ENCODE measurements at places on chromosomes 7 and 10.

- no peak for DNase-seq
Measured at GRCh38 chr7:36599645-36600313, 124.5 kb downstream of the AOAH start.

DNA sequence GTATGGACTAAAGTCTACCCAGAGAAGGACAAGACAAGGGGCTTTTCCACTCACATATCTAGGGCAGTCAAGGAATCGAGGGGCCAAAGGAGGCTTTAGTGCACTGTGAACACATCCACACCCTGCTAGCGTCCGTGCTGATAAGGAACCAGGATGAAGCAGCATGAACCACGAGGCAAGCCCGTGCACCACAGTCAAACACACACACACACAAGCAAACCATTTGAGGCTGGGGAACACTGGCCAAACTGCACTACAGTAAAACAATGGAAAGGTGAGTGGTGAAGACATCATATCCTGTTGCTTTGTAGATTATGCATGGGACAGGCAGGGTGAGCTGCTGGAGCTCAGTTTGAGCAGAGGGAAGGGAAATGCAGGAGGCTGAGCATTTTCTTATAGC, 177.4 kb upstream of the CDCA7L start:
- no peak for DNase-seq

GRCh38 chr7:123916240-123916724, 8.8 kb upstream of the SPAM1 start:
- DNase-seq = peak; percentile 6

- no peak for DNase-seq
Measured at GRCh38 chr10:131832056-131832685, 68.6 kb upstream of the PPP2R2D start.

DNA sequence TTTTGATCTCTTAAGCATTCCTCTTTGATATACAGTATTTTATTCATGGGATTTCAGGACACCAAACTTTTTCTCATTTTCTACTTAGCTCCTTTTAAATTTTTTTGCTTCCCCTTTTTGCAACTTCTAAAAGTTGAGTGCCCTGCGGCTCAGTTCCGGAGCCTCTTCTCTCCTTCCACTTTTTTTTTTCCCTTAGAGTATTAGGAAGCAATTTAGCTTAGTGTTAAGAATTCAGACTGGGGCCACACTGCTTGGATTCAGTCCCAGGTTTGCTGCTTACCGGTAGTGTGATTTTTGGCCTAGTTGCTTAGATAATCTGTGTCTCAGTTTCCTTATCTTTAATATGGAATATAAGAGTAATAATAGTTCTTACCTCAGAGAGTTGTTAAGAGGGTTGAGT, 3.4 kb downstream of the STAM start:
- no peak for DNase-seq

DNA sequence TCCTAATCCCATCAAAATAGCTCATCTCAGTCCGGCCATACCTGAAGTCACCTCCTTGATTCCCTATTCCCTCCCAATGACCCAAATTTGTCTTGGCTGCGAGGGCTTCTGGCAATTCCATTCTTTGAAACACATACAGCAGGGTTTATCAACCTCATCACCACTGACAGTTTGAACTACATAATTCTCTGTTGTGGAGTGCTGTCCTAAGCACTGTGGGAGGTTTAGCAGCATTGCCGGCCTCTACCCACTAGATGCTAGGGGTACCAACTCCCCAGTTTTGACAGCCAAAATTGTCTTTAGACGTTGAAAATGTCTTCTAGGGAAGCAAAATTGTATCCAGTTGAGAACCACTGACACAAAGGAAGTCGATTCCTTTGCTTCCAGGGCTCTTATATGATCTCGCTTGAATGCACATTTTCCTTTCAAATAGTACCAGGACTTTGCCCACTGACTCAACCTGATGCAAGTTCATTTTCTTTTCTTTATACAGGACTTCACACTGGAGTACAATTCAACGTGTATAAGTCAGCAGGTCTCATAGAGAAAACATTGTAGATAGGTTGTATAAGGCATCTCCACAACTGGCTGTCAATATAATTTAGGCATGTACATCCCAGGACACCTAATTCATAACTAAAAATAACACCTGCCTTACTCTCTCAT, 133.3 kb downstream of the STRA8 start:
- no peak for DNase-seq

GRCh38 chr10:16941870-16942269, 124.6 kb upstream of the RSU1 start:
- DNase-seq = no peak

- DNase-seq = peak; percentile 70
Measured at GRCh38 chr10:6406220-6407033, 173.6 kb downstream of the PRKCQ start.

DNA sequence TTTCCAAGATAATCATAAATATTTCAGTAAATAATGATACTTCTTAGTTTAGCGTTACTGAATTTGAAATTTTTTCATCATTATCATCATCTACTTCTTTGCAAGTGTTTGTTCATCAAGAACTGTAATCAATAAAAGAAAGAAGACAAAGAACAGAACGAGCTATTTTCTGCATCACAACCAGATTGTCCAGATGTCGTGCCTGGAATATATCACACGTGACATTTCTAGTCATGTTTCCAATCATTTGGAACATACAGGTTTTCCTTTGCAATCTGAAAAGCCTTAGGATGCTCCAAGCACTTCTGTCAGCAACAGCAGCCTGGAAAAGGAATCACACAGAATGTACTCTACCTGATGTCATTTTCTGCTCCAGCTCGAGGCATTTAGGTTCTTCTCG, 107.4 kb downstream of the FAM107B start:
- no peak for DNase-seq

DNA sequence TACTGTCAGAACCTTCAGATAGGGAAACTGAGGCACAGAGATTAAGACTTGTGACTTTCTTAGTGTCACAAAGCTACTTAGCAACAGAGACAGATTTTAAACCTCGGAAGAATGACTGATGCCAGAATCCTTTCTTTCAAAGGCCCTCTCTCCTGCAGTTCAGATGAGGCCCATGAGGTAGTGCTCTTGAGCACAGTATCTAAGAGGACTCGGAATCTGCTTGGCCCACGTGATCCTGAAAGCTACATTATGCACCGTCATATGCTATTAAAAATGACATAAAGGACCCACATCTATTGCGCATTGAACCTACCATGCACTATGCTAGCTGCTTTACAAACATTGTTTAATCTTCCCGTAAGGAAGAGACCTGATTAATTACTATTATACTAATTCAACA, 355.9 kb downstream of the SFMBT2 start:
- DNase-seq = peak; percentile 24

DNA sequence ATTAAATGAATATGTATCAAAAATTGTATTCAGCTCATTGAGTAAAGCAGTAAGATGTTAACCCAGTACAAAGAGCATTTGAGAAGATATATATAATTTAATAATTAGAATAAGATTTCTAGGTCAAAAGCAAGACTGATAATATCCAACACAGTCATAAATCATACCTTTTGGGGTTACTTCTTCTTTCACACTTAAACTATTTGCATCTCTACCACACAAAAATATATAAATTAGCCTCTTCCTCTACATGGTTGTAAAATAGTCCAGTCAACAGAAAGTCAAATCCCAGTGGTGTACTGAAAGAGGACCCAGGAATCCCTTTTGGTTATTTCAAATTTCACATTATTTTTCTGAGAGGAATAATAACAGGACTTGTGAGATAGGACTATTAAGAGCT, 204.6 kb upstream of the INHBA start:
- no peak for DNase-seq

- no peak for DNase-seq
Measured at GRCh38 chr10:79236433-79236765, 110.9 kb upstream of the PPIF start.

GRCh38 chr7:36037121-36037662, 115.9 kb upstream of the EEPD1 start:
- no peak for DNase-seq

GRCh38 chr10:59047180-59047579, 129.3 kb upstream of the PHYHIPL start:
- no peak for DNase-seq

- no peak for DNase-seq
Measured at GRCh38 chr10:12375076-12375504, 25.7 kb downstream of the CAMK1D start.

- DNase-seq = no peak
Measured at GRCh38 chr7:141436575-141437075, 114.6 kb upstream of the AGK start.
